Stimulated activated CD8-positive, alpha-beta memory T cell treated with anti-CD3 and anti-CD28 coated beads, Interleukin-7, amount 100 ng/mL, for 1 hour (primary cell): ENCODE measurements at places on chromosomes 11 and 22.

DNA sequence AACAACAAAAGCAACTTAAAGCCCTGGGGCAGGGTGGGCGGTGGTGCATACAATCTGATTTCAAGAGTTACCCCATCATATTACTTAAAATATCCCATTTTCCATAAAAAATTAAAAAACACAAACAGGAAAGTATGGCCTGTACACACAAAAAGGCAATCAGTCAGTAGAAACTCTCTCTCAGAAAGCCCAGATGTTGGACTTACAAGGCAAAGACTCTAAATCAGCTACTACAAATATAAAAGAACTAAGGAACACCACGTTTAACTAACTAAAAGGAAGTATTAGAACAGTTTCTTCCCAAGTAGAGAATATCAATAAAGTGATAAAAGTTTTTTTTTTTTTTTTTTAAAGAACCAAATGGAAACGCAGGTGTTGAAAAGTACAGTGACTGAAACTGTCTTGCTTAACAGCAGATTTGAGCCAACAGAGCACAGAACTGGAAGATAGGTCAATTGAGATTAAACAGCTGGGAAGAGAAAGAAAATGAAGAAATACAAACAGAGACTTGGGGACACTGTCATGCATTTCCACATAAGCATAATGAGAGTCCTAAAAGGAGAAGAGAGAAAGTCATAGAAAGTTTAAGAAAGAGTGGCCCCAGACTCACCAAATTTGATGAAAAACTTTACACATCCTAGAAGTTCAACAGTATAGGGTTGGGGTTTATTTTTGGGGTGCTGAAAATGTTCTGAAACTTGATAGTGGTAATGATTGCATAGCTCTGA lies 8.6 kb downstream of the SC5D start:
- no peak for DNase-seq

GRCh38 chr11:79413268-79413667 lies 27.6 kb downstream of the TENM4 start:
- DNase-seq, result no peak

GRCh38 chr22:49305214-49305965 lies 522.3 kb downstream of the BRD1 start:
- DNase-seq, result peak; percentile 42

DNA sequence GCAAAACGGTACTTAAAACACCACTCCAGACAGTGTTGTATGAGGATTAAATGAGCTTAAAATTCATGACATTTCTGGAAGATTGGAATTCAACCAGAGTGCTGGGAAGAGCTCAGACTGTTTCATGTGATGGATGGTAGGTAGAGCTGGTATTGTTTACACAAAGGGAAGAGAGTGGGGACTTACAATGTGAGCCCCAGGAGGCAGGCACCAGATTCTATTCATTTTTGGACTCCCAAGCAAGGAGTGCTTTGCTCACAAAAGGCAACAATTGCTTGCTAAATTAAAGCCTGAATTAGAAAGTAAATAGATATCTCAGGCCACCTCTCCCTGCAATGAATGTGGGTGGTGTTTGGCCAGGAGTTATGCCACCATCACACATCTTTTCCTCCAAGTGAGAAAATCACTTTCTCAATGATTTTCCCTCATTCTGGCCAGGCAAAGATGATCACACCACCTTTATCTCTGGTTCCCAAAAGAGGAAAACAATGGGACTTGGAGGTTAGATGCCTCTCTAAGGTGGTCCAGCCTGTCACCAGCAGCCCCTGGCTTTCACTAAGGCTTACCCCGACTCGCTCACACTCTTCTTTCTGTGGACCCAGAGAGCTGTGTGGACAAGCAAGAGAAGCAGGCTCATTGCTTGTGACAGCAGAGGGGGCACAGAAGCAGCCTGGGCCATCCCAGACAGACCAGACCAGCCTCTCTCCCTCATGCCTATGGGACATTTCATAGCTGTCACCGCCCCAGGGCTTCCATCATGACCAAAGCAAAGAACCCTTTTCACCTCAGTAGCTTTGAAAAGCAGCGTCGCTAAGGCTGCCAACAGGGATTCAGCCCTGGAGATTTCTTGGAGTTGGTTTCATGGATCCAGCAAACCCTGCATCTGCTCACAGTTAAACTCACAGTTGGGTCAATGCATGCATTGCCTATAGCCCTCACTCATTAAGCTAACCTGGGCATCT lies 63.5 kb upstream of the DRD2 start:
- no peak for DNase-seq

DNA sequence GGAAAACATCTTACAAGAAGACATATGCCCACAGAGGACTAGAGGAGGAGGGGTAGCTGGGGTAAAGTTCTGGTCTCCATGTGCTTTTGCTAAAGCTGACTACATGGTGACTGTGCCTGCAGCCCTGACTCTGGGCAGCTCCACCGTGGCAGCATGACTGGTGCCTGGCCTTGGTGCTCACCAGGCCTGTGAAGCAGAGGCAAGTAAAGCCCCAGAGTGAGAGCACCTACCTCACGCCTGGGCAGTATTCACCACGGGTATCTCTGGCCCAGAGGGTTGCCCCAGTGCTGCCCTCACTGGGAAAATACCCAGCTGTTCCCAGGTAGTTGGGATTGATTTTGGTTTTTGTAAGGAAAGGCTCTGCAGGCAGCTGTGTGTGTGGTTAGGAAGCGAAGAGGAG lies 78.3 kb downstream of the CTTN start:
- DNase-seq, result no peak

DNA sequence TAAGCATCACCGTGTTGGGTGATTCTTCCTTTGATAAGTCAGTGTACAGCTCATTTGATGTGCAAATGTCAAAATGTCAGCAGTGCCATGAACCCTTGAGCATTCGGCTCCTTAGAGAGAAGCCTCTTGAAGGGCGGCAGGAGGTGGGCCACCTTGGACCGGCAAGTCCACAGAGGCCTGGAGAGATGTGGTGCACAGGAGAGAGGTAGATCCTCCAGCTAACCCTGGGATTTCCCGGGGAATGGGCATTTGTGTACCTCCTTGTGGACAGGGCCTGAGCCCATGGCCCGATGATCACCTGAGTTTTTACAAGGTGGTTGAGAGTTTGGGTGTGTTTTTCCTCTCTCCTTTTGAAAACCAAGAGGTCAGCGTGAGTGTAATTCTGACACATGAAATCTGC lies 133.2 kb upstream of the RCN1 start:
- no peak for DNase-seq

- no peak for DNase-seq
Observed at GRCh38 chr11:97247601-97248000, 857.8 kb downstream of the JRKL start.

GRCh38 chr22:47394504-47395440 lies 632.3 kb downstream of the TBC1D22A start:
- DNase-seq, result no peak

DNA sequence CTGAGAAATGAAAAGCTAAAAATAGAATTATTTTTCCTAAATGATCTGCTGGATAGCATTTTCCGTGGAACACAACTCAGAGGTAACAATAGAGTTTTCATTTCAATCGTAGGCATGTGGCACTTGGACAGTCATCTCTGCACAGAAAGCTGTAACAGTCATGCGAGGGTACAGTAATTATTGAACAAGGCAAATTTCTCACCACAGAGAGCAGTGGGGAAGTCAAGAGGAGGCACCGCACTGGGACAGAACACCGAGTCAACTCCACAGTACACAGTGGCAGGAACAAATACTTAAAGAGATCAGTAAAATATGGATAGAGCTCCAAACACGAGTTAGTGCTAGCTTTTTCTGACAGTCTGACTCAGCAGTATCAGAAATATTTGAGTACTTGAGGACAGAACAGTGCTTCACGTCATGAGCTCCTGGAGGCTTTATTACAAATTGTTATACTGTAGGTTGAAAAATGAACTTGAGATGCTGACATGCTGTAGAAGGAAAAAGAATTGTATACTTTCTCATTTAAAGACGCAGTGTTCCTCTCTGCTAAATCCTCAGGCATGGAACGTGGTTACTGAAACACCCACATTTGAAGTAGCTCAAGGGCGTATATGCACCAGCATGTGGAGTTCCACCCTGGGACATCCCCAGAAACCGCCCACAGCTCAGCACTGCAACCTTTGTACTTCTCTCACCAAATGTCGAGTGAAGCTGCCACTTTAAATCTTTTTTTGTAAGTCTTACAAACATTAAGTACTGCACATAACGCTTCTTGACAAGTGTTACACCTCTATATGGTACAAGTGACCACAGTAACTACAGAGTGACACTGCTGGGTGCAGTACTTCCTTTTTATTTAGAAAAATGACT lies 27.4 kb upstream of the YPEL1 start:
- no peak for DNase-seq

GRCh38 chr11:6303661-6304060 lies 16.6 kb downstream of the CAVIN3 start:
- DNase-seq, result no peak

DNA sequence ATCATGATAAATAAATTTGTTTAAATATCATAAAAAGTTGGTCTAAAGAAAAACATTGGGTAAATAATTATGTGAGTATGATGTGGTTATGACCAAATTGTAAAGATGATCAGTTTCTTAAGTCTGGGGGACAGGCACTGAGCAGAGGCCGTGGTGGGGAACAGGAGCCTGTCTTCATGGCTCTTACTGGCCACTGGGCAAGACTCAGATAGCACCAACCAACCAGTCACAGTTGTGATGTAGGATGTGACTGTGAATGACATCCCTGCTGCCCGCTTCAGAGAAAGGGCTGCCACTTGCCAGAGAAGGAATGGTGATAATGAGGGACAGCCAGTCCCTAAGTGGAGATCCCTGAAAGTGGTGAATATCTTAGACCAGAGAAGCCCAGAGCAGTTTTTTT lies 7.0 kb downstream of the PTPRJ start:
- DNase-seq, result no peak

DNA sequence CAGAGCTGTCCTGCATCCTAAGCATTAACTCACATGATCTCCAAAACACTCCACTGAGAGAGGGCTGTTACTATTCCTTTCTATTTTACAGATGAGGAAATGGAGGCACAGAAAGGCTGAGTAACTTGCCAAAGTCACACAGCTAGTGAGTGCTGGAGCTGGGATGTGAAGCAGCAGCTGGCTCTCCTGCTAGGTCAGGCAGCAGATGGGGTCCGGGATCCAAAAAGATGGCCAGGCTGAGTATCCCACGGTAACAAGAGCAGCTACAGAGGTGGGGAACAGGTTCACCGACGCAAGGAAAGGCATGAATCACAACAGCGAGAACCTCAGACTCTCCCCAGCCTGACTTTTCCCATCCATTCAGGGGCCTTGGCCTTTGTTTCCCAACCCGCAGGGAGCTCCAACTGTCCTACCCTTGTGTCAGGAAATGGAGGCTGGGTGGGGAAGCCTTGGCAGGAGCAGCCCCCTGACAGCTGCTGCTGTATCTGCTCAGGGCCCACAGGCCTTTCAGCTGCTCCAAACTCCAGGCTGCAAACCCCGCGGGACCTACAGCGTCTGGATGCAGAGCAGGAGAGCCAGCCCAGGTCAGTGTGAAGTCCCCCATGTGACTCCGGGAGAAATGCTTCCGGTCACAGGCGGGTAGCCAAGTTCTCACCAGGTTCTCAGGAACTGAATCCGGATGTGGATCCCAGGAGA lies 29.5 kb downstream of the DKK3 start:
- no peak for DNase-seq

DNA sequence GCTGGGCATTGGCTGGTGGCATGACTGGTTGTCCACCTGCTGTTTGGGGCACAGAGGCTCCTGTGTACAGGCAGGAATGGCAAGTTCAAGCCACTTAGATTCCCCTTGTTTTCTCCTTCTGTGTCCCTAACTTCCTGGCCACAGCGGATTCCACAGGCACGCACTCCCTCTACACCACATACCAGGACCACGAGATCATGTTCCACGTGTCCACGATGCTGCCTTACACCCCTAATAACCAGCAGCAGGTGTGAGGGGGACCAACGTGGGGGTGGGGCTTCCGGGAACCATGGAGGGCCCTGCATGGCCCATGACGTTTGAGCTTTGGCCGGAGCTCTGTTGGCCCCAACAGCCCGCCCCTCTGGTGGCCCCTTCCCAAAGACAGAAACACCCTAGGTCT lies 7.8 kb downstream of the SIPA1 start:
- DNase-seq, result no peak

DNA sequence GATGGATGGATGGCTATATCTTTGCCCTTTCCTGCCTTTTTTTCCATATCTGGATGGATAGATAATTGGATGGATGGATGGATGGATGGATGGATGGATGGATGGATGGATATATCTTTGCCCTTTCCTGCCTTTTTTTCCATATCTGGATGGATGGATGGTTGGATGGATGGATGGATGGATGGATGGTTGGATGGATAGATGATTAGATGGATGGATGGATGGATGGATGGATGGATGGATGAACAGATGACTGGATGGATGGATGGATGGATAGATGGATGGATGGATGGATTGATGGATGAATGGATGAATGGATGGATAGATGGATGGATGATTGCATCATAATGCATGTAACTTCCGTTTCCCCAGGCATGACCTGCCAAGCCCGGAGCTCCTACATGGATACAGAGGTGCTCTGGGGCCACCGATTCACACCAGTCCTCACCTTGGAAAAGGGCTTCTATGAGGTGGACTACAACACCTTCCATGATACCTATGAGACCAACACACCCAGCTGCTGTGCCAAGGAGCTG lies 24.9 kb downstream of the KCNJ5 start:
- no peak for DNase-seq

DNA sequence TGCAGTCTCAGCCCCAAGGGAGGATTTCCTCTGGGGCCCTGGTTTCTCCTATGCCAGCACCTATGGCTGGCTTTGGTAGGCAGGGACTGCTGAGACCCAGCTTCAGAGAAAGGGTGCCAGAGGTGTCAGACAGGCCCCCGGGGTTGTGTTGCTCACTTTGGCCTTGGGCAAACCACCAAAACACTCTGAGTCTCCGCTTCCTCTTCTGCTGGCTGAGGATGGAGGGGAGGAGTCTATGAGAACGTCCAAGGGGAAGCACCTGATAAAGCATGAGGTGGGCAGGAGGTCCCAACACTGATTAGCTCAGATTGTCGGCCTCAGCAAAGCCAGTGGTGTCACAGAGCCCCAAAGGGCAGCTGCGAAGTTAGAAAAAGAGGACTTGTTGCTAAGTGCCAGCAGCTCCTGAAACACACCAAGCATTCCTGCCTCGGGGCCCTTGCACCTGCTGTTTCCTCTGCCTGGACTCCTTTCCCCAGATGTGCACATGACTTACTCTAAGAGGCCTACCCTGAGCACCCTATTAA lies 10.5 kb downstream of the SMTNL1 start:
- DNase-seq, result no peak

DNA sequence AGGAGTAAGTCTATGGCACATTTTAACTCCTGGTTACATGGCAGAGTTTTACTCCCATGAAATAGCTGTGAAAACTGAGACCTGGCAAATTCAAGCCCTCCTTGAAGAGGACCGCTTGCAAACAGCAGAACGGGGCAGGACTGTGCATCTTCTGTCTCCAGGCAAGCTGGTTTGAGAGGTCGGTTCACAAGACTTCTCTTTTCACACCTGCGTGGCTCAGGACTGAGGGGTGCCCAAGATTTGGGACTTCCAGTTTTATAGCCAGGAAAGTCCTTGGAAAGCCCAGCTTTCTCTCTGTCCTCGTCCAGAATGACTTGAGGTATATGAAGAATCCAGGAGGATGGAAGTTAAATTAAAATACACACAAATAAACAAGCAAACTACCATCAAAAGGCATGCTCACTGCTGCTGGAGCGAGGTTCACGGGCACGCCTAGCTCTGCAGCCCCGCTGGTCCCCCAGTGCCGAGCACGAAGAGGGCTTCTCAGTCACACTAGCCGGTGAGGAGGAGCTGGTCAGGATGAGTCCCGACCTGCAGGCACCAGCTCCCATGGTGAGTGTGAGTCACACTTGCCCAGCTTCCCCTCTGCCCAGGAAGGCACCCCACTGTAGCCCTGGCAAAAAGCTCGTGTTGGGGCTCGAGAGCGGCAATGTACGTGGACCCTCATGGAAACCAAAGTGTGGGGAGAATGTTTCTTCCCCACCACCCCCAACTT lies 1382.4 kb downstream of the BRD1 start:
- DNase-seq, result no peak

GRCh38 chr11:115974703-115975102 lies 470.5 kb upstream of the CADM1 start:
- DNase-seq, result no peak
